ENCODE measurements at places on chromosomes 3 and 15.

- no peak for DNase-seq
Measured at GRCh38 chr15:57732526-57733331, 26.2 kb downstream of the POLR2M start.

- DNase-seq: no peak
Measured at GRCh38 chr3:19489936-19490335, 341.6 kb downstream of the KCNH8 start.

DNA sequence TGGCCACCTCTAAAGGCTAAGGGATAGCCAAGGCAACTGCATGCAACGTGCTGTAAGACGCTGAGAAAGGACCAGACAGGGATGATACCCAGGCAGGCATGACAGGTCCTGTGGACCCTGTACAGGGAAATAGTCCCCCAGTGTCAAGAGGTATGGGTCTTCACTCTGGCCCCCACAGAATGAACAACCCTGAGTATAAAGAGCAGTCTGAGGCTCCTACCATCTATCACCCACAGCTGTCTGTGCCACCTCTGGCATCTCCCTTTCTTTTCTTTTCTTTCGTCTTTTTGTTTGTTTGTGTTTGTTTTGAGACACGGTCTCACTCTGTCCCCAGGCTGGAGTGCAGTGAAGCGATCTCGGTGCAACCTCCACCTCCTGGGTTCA lies 18.7 kb downstream of the SLC25A20 start:
- no peak for DNase-seq

DNA sequence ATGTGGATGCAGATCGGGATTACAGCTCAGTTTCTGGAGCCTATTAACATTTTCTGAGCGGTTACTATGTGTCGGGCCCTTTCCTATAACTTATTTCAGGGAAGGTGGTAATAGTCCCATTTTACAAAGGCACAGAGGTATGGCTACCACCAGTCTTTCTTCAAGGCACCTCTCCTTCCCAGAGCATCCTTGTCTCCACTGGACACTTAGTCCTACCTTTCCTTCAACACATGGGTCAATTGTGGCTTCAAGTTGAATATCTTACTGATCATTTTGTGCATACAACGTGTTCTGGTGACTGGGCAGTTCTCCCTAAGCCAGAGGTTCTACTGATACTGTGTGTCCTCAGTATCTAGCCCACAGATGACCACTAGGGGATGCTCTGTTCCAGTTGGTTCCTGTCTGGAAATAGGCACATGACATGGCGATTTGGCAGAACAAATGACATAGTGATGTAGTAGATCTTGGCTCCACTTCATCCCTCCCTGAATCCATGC lies 60.7 kb upstream of the CMTM8 start:
- DNase-seq: peak; percentile 27

GRCh38 chr3:104632947-104633346 lies 733.8 kb upstream of the ALCAM start:
- DNase-seq: no peak

DNA sequence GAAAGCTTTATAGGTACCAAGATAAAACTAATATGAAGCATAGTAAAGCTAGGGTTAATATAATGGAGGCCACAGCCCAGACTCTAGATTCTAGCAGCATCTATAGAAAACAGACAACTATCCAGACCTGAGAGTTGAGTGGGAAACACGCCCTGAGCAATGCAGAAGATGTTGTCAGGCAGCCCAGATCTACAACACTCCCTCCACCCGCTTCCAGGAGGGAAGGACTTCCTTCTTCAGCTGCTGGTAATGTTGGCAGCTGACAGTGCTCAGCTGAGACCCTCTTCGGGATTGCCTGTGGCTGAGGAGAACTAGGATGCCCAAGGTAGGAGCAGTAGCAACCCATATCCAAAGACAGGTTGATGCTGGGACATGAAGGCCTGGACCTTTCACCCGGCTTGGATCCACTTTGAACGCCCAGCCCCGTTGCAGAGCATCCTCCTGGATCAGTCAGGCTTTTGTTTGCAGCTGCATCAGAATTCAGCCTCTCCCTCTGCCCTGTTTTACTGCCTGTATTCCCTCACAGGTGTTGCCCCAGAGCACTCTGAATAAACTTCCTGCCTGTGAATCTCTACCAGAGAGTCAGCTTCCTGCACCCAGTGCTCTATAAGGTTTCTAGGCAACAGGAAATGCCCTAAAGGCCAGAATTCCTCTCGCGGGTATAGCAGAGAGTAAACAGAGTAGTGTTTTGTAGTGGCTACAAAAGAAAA lies 174.7 kb upstream of the IL12A start:
- DNase-seq: no peak

- peak; percentile 48 for DNase-seq
Measured at GRCh38 chr3:32392536-32393302, 1.1 kb downstream of the CMTM7 start.

- DNase-seq: no peak
Measured at GRCh38 chr15:100947760-100948429, 28.7 kb downstream of the LRRK1 start.

DNA sequence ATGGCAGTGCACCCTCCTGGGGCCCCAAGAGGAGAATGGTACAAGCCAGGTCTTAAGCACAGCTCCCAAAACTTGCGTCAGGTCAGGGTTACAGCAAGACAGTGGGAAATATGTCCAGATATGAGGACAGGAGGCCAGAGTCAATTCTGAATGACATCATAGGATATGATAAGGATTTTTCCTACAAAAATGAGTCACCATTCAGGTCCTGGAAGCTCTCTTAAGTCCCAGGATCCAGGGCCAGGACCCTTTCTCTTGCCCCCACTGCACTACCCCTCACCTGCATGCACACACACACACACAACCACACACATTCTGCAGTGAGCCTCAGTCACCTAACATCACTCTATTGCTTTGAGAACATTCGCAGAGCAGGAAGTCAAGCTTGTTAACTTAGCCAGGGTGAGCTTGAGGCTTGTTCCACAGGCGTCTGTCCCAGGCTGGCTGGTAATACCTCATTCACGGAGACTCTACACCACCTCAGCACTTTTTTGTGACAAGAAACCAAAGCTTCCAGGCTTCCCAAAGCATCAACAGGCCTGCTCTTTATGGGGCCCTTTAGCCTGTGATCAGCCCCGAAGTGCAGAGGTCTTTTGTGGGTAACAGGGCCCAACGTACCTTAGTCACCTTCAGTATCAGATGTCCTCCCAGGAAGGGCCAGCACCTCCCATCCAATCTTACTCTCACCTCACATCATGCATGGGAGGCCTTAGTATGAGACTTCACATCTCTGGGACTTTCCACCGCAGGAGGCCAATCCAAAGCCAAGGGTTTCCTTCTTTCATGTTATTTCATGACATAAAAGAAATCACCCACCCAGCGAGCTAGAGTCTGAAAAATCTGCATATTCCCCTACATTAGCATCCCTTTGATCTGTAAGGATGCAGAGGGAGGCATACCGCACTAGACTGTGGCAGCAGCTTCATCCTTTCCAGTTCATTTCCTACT lies 74.0 kb upstream of the LIPC start:
- no peak for DNase-seq

GRCh38 chr3:112740835-112741234 lies 99.9 kb upstream of the CCDC80 start:
- no peak for DNase-seq

DNA sequence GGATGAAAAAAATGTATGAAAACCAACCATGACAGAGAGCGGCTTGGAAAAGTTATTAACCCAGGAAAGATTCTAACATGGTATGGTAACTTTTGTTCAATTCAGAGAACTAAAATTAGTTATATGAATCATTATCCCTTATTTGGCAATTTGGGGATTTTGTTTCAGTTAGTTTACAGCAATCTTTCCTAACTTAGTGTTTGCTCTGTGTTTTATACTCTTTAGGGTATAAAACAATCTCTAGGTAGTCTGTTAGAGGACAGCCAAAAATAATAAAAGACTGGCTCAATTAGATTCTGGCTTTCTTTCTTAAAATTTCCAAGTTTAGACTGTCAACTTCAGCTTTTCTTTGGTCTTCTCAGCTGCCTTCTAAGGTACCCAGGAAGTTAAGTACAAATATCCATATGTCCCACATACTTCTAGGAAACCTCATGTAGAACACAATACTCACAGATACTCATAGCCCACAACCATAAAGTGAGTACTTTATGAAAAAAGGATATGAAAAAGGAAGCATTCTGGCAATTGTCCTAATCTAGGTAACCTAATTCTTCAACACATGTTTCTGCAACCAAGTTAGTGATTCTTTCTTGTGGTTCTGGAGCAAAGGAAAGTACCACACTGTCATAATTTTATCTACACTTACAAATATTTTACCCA lies 849.3 kb downstream of the ROBO1 start:
- no peak for DNase-seq

DNA sequence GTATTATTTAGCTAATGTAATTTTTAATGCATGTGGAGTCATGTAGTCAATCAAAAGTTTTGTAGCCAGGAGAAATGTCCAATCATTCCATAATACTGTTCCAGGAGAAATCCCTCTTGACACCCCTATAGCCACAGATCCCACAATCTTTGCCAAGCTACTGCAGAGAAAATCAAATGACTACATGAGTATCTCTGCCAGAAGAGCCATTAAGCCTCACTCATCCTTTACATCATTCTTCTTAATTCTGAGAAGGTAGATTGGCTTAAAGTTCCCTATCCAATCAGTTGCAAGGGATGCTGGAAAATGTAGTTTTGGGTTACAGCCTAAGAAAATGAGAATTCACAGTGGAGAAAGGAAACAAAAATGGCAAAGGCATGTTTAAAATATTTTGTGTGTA lies 502.1 kb downstream of the ZBBX start:
- DNase-seq: no peak

GRCh38 chr3:27508424-27508823 lies 24.2 kb upstream of the SLC4A7 start:
- DNase-seq: no peak

DNA sequence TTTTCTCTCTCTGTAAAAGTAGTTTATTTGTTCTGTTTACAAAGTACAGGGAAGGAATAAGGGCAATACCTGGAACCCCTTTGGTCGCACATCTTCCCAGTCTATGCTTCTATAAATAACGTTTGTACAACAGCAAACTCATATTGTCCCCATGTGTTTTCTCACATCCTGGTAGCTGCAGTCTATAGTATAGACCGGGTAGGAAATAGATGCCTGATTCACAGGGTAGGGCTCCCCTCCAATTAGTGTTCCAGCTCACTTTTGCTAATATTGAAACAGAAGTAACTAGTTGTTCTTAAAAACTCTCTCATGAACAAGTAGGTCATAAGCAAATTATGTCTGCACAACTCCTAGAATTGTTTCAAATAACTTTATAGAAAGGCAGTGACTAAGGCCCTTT lies 17.7 kb downstream of the ATG7 start:
- DNase-seq: no peak

- no peak for DNase-seq
Measured at GRCh38 chr3:140370686-140371085, 307.2 kb upstream of the TRIM42 start.

GRCh38 chr3:151008699-151009098 lies 36.2 kb upstream of the CLRN1 start:
- DNase-seq: peak; percentile 2
